ENCODE measurements at places on chromosomes 6 and 20.
A peak's percentile ranks its signal among the peaks of the same experiment; 100 is the strongest.

DNA sequence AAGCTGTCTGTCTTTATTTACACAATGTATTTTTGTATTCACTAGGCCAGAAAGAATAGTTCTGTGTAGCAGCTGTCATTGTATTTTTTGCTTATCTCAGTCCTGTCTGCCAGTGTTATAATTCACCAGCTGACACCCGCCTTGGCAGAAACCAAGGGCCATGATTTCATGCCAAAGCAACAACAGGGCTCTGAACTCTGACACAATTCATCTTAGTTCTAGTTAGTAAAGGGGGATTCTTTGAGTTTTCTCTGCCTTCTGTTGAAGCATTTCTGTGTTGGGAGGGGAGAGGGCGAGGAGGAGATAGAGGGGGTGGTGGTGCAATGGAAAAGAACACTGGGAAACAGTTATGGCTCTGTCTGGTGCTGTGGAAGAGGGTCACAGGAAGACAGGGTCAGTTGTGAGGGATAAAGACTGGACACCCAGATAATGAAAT lies 684.6 kb upstream of the MARCKS start:
- no peak for DNase-seq

DNA sequence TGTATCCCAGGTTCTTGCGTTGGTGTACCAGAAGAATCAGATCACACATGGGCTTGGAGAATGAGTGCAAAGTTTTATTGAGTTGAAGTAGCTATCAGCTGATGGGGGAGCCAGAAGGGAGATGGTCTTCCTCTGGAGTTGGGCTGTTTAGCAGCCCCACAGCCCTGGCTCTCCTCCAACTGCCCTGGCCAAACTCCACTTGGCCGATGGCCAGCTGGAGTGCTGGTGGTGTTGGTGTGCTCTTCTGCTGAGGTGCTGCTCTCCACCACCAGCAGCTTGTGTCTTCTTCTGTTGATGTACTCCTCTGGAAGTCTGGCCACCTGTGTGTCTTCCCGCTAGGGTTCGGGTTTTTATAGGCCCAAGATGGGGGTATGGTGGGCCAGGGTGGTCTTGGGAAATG lies 172.8 kb downstream of the TINAG start:
- no peak for DNase-seq

DNA sequence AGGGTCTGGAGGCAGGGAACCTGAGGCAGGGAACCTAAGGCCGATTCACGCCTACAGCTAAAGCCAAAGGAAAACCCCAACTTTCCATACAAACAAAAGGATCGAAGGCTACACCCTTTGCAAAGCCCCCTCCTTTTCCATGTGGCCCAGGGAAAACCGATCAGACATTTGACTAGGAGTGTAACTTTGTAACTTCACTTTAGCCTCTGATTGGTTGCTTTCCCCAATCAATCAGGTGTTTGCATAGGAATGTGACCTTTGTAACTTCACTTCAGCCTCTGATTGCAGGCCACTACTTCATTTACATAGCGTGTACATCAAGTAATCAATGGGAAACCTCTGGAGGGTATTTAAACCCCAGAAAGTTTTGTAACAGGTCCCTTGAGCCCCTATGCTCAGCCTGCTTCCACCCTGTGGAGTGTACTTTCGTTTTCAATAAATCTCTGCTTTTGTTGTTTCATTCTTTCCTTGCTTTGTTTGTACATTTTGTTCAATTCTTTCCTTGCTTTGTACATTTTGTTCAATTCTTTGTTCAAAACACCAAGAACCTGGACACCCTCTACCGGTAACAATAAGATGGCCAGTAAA lies 43.3 kb downstream of the CHD6 start:
- no peak for DNase-seq

DNA sequence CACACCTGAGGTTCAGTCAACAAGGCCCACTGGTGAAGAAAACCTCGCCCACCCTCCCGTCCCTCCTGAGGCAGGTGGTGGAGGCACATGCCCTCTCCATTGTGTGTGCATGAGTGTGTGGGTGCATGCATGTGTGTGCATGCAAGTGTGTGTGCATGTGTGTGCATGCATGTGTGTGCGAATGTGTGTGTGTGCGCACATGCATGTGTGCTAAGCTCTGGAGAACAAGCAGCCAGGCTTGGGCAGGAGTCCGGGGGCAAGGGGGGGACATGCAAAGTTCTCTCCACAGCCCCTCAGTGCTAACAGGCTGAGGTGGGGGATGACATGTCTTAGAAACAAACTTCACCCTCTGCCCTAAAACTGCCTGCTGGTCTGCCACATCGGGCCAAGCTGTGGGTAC lies 3.1 kb upstream of the HSPA12B start:
- DNase-seq, result no peak

GRCh38 chr6:54132587-54132986 lies 21.3 kb downstream of the MLIP start:
- no peak for DNase-seq

GRCh38 chr20:58418949-58419748 lies 30.1 kb downstream of the VAPB start:
- no peak for DNase-seq

- no peak for DNase-seq
Observed at GRCh38 chr6:51514748-51515402, 572.5 kb downstream of the PKHD1 start.

- DNase-seq, result no peak
Observed at GRCh38 chr20:17014217-17014616, 212.6 kb upstream of the PCSK2 start.

DNA sequence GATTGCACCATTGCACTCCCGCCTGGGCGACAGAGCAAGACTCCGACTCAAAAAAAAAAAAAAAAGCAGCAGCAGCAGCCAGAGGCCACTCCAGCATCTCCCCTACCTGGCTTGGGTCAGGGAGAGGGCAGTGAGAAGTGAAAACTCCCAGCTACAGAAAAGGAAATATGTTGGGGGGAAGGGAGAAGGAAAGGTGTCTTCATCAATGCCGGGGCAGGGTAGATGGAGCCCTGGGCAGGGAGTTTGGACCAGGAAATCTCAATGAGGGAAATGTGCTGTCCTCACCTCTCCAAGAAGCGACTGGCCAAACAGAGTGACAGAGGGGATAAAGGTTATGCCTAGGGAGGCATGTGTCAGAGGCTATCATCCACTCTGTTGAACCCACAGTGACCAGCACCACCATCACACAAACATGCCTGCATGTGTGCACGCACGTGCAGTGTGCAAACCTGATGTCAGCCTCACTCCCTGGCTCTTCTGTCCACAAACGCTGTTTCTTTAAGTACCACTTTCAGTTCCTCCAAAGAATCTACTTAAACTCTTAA lies 887 bp upstream of the AIF1 start:
- no peak for DNase-seq

DNA sequence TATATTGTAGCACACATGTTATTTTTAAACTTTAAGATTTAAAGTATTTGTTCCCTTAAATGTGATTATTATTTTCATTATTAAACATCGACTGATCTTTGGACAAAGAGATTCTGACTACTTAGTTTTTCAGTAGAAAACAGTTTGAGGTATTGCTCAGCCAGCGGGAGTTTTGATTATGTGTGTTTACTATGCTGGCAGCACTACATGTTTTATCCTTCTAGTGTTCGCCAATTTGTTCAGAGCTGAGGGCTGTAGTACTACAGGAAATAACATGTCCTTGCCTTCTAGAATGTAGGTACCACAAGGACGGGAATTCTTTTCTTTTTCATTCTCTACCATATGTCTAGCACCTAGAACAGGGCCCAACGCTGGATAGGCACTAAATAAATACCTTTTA lies 11.1 kb upstream of the LCA5 start:
- no peak for DNase-seq

GRCh38 chr6:117840541-117840983 lies 66.5 kb upstream of the SLC35F1 start:
- DNase-seq, result no peak

DNA sequence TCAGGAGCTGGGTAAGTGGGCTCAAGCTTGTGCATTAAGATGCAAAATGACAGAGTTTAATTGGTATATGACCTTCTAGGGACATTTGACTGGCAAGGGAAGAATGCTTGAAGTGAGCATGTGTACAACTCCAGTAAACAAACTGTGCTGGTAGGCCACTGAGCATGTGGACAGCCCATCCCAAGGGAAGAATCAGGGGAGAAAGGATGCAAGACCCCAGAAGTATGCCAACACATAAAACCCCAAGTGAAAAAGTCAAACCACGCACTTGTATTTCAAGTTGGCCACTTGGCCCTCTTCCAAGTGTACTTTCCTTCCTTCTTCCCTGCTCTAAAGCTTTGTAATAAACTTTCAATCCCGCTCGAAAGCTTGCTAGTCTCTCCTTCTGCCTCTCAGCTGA lies 10.4 kb upstream of the THBD start:
- DNase-seq, result no peak

- peak; percentile 64 for DNase-seq
Observed at GRCh38 chr20:38057351-38057972, 23.9 kb downstream of the RPRD1B start.

DNA sequence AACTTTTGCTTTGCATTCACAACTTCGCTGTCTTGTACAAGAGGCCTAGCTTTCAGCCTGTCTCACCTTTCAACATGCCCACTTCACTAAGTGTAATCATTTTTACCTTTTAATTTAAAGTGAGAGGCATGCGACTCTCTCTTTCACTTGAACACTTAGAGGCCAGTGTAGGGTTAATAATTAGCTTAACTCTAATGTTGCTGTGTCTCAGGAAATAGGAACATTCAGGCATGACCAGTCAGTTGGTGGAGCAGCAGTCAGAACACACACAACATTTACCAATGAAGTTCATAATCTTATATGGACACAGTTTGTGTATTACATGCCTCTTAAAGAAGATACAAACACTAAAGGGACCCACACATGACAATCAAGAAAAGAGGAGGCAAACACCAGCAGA lies 47.6 kb downstream of the HTR1B start:
- DNase-seq, result no peak

- DNase-seq, result no peak
Observed at GRCh38 chr6:80872951-80873308, 766.5 kb downstream of the BCKDHB start.

GRCh38 chr6:170132011-170132521 lies 158.8 kb downstream of the DLL1 start:
- DNase-seq, result no peak

GRCh38 chr20:11905460-11906179 lies 12.1 kb upstream of the BTBD3 start:
- DNase-seq, result no peak

- DNase-seq, result no peak
Observed at GRCh38 chr6:104884867-104885517, 25.3 kb upstream of the HACE1 start.

DNA sequence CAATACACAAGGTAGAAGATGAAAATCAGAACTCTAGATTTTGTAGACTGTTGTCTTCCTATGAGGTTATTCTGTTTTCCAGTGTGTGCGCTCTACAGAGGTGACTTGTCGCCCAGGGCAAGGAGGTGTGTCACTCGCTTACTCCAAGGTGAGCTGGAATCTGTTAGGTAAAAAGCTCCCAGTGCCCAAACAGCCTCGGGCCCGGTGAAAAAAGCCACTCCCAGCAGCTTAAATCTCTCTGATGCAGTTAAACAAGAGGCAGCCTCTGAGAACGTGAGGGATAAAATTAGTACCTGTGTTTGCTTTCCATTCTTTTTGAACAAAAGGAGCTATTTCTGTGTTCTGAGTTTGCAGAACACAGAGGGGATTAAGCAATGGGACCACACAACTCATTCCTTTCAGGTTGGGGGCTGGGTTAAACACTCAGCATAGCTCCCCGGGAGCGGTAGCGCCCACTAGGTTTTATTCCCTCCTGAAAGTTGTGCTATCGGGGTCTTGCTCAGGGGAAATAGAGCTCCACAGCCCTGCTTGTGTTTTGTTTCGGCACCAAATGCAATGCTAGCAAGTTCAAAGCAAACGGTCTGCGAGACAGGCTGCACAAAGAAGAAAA lies 181.2 kb downstream of the FOXA2 start:
- DNase-seq, result no peak

DNA sequence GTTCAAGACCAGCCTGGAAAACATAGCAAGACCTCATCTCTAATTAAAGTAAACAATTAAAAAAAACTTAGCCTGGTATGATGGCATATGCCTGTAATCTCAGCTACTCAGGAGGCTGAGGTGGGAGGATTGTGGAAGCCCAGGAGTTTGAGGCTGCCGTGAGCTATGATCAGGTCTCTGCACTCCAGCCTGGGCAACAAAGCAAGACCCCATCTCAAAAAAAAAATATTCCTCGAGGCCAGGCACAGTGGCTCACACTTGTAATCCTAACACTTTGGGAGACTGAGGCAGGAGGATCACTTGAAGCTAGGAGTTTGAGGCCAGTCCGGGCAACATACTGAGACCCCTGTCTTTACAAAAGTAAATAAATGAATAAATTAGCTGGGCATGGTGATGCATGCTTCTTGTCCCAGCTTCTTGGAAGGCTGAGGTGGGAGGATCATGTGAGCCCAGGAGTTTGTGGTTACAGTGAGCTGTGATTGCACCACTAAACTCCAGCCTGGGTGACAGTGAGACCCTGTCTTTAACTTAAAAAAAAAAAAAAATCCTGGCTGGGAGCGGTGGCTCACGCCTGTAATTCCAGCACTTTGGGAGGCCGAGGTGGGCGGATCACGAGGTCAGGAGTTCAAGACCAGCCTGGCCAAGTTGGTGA lies 9.3 kb upstream of the C2 start:
- no peak for DNase-seq

DNA sequence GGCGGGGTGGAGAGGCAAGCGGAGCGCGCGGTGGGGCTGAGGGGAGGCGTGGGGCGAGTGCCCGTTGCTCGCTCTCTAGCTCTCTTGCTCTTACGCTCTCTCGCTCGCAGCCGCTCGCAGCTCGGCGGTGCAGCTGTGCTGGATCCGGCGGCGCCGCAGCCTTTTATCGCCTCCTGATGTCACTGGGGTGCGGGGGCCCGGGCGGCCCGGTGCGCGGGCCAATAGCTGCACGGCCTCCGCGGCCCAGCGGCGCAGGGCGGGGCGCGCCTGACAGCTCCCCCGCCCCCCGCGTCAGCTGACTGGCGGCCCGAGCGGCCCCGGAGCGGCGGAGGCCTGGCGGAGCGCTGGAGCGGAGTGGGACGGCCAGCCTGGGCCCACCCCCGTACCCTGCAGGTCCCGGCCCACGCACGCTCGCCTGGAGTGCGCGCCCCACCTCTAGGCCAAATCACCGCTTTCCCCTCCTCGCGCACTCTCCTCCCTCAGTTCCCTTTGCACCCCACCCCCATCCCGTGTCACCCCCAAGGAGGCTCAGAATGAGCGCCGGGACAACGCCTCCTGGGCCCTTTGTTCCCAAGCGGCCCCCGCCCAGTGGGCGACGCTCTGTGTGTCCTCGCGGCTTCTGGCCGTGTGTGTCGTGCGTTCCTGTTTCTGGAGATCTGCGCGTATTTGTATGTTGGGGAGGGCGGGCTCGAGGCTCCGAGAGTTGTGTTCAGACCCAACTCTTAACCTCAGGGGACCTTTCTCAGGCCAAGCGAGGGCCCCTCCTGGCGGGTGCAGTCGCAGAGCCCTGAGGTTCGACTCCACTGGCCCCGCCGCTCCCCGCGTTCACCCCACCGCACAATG lies at the start of gene MAFB:
Gene MAFB, minus strand, starts transcription at position 137 of the 843 bp plus-strand sequence. CDS start 386 bp downstream, outside the sequence.
- DNase-seq, result no peak

All from activated naive CD4-positive, alpha-beta T cell treated with anti-CD3 and anti-CD28 coated beads, Interleukin-2, amount 50 U/mL, for 16 hours (primary cell).